ENCODE measurements at places on chromosomes 7 and 10.

GRCh38 chr7:51352174-51353100 lies 35.8 kb upstream of the COBL start:
- DNase-seq: no peak
- H3K27me3 ChIP-seq: no peaks in the 10 kb centered on the region
- no peak overlapping the region for H3K4me3 ChIP-seq

DNA sequence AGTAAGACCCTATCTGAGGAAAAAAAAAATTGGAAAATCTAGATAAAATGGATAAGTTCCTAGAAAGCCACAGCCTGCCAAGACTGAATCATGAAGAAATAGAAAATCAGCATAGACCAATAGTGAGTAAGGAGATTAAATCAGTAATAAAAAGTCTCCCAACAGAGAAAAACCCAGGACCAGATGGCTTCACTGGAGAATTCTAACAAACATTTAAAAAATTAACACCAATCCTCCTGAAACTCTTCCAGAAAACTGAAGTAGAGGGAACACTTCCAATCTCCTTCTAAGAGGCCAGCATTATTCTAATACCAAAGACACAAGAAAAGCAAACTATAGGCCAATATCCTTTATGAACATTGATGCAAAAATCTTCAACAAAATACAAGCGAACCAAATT lies 8.8 kb upstream of the LIMK1 start:
- no peak overlapping the region for H3K27ac ChIP-seq
- H3K36me3 ChIP-seq: no peaks in the 10 kb centered on the region
- no peak for DNase-seq

GRCh38 chr7:141956084-141956483 lies 9.3 kb upstream of the CLEC5A start:
- H3K4me3 ChIP-seq: no peak overlapping the region
- H3K36me3 ChIP-seq: no peaks in the 10 kb centered on the region
- no peak for DNase-seq
- no peaks in the 10 kb centered on the region for H3K4me1 ChIP-seq

GRCh38 chr7:26179422-26179821 lies 21.1 kb downstream of the HNRNPA2B1 start:
- no peaks in the 10 kb centered on the region for H3K36me3 ChIP-seq
- no peak for DNase-seq
- no peak overlapping the region for H3K4me3 ChIP-seq
- no peaks in the 10 kb centered on the region for H3K27me3 ChIP-seq
- H3K4me1 ChIP-seq: no peaks in the 10 kb centered on the region

GRCh38 chr7:94382132-94382531 lies 12.6 kb upstream of the COL1A2 start:
- H3K4me1 ChIP-seq: no peaks in the 10 kb centered on the region
- H3K27ac ChIP-seq: no peak overlapping the region
- H3K36me3 ChIP-seq: no peaks in the 10 kb centered on the region
- H3K27me3 ChIP-seq: no peaks in the 10 kb centered on the region
- H3K4me3 ChIP-seq: no peak overlapping the region

DNA sequence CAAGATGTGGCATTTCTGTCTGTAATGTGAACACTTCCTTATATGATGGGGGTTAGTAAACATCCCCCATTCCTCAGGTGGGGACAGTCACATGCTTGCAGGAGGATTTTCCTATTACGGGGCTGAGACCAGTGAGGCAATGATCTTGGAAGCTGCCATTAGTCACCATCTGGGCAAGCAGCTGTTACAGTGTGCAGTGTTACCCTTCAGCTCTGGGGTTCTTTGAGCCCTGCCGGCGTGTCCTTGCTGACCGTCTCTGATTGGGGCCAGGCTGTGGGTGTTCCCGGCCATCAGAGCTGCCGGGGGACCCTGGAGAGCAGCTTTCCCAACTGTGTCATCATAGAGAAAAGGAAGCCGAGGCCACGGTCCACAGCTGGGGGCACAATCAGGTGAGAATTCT lies 126.8 kb upstream of the FAM20C start:
- no peak overlapping the region for H3K4me3 ChIP-seq
- H3K4me1 ChIP-seq: no peaks in the 10 kb centered on the region
- H3K27ac ChIP-seq: no peak overlapping the region
- DNase-seq: no peak
- H3K36me3 ChIP-seq: no peaks in the 10 kb centered on the region

DNA sequence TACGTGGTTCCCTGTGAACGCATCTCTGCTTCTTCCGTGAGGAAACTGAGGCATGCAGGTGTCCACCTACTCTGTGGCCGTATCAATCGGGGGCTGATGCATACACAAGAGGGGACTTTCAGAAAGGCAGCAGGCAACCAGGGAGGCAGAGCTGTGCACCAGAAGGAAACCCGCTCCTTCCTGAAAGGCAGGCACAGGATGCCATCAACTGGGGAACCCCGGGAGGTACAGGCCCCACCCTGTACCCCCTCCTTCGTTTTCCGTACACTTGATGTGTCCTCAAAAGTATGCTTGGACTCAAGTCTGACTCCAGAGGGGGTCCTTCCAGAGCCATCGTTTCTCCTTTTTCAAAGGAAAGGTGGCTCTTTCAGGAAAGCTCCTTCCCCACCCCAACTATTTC lies 59.5 kb downstream of the ASB13 start:
- no peak for DNase-seq
- H3K27ac ChIP-seq: no peak overlapping the region
- H3K4me3 ChIP-seq: no peak overlapping the region
- H3K27me3 ChIP-seq: no peaks in the 10 kb centered on the region
- H3K4me1 ChIP-seq: peaks cover 19% of the 10 kb centered on the region

- no peaks in the 10 kb centered on the region for H3K27me3 ChIP-seq
- H3K36me3 ChIP-seq: peaks cover 5% of the 10 kb centered on the region
- no peak overlapping the region for H3K4me3 ChIP-seq
These were observed 33.8 kb downstream of the ERCC6 start for GRCh38 chr10:49505076-49505475.

- H3K4me3 ChIP-seq: no peak overlapping the region
- H3K27ac ChIP-seq: no peak overlapping the region
- DNase-seq: no peak
- H3K27me3 ChIP-seq: no peaks in the 10 kb centered on the region
- no peaks in the 10 kb centered on the region for H3K4me1 ChIP-seq
These were observed 91.5 kb downstream of the RBM20 start for GRCh38 chr10:110735620-110736027.

- no peak overlapping the region for H3K4me3 ChIP-seq
- no peak overlapping the region for H3K27ac ChIP-seq
- peaks cover 5% of the 10 kb centered on the region for H3K36me3 ChIP-seq
- no peaks in the 10 kb centered on the region for H3K27me3 ChIP-seq
These were observed 67.8 kb upstream of the PDCD4 start for GRCh38 chr10:110803830-110804338.

- H3K27ac ChIP-seq: no peak overlapping the region
- no peaks in the 10 kb centered on the region for H3K27me3 ChIP-seq
- H3K36me3 ChIP-seq: no peaks in the 10 kb centered on the region
These were observed 438.5 kb downstream of the GRID1 start for GRCh38 chr10:85927952-85928665.

DNA sequence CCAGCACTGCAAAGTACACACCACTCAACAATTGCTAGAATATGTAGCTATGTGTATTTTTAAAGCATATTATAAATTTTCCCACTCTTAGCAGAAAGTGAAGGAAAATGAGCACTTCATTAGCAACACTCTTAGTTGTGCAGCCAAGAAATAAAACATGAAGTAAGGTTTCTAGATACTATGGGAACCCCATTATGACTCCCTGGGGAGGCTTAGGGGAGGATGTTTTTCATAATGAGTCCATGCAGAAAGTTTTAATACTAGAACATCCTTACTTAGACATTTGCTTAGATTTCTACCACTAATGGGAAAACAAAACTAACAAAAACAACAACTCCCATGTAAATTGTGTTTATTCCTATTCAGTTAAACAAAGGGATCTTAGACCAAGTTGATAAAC lies 148.4 kb upstream of the HDAC9 start:
- H3K4me3 ChIP-seq: no peak overlapping the region
- no peak for DNase-seq
- H3K27ac ChIP-seq: no peak overlapping the region
- no peaks in the 10 kb centered on the region for H3K27me3 ChIP-seq
- no peaks in the 10 kb centered on the region for H3K36me3 ChIP-seq
- no peaks in the 10 kb centered on the region for H3K4me1 ChIP-seq

- no peak overlapping the region for H3K4me3 ChIP-seq
- no peak overlapping the region for H3K27ac ChIP-seq
- no peaks in the 10 kb centered on the region for H3K4me1 ChIP-seq
- no peaks in the 10 kb centered on the region for H3K27me3 ChIP-seq
- no peak for DNase-seq
These were observed 32.9 kb downstream of the WIPI2 start for GRCh38 chr7:5222841-5223411.

- peak overlapping the region; percentile 45 for H3K27ac ChIP-seq
- H3K27me3 ChIP-seq: no peaks in the 10 kb centered on the region
- no peaks in the 10 kb centered on the region for H3K36me3 ChIP-seq
- H3K4me3 ChIP-seq: peak overlapping the region; percentile 78
These were observed 1.1 kb downstream of the SH3PXD2A start for GRCh38 chr10:103854265-103854685.

- no peaks in the 10 kb centered on the region for H3K4me1 ChIP-seq
- no peak for DNase-seq
- peaks cover 6% of the 10 kb centered on the region for H3K36me3 ChIP-seq
- peak overlapping the region; percentile 99 for H3K4me3 ChIP-seq
- peak overlapping the region; percentile 100 for H3K27ac ChIP-seq
These were observed 880 bp downstream of the HERC4 start for GRCh38 chr10:68074031-68074774.

DNA sequence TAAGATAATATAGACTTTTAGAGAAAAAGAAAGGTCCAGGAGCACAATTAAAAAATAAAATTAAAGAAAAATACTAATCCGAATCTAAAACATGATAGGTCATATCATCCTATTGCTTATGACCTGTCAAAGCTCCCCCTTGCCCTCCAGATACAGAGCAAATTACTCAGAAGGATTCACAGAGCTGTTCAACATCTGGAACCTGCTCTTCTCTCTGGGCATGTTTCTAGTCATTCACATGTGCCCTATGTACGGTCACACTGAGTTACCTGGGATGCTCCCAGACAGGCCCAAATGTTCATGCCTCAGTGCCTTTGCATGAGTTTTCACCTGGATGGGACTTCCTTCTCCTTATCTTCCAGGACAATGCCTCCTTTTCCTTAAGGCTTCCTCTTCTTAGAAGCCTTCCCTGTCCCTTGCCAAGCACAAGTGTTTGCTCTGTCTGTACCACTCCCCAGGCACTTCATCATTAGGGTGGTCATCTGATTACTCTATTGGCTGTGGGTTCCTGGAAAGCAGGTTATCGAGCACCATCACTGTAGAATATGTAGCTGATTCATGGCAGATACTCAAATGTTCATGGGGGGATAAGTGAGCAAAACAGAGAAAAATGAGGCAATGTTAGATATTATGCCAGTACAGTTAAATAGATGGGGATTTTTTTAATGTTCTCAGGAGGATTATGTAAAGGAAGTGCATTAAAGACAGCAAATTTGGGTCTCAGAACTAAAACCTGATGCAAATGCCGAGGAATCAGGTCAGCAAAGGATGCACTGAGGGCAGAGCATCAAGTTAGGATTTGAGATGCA lies 12.0 kb upstream of the AOAH start:
- no peak overlapping the region for H3K4me3 ChIP-seq
- H3K36me3 ChIP-seq: no peaks in the 10 kb centered on the region
- H3K4me1 ChIP-seq: no peaks in the 10 kb centered on the region
- DNase-seq: no peak
- no peak overlapping the region for H3K27ac ChIP-seq
- no peaks in the 10 kb centered on the region for H3K27me3 ChIP-seq

DNA sequence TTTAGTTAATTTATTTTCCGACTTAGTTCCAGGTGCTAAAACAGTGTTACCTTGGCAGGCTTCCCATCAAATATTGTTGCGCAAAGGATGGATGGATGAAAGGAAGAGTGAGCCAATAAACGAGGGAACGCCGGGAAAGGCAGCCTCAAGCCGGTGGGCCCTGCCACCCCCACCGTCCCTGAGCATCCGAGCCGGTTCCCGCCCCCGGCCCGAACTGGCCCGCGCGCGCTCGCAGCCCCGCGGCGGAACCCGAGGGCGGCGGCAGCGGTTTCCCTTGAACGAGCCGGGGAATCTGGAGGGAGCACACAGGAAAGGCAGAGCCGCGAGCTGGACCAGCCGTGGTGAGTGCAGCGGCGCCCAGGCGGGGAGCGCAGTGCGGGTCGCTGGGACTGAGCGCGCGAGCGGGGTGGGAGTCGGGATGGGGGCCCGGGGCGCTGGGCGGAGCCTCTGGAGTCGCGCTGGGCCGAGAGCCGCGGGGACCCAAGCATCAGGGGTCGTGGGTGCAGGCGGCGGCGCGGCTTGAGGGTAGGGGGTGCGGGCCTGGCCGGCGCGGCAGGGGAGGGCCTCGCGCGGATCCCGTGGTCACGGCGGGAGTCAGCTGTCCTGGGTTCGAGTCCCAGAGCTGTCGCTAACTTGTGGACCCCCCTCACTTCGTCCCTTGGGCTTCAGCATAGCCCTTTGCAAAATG lies at the start of gene AGK:
Gene AGK, plus strand, starts transcription at position 317 of the 688 bp plus-strand sequence. CDS start 4,057 bp downstream, outside the sequence.
- H3K27ac ChIP-seq: peak within 1 kb of the TSS; percentile 77
- DNase-seq: peak; percentile 73
- H3K36me3 ChIP-seq: no peaks in the 10 kb centered on the region
- no peaks in the 10 kb centered on the region for H3K27me3 ChIP-seq

DNA sequence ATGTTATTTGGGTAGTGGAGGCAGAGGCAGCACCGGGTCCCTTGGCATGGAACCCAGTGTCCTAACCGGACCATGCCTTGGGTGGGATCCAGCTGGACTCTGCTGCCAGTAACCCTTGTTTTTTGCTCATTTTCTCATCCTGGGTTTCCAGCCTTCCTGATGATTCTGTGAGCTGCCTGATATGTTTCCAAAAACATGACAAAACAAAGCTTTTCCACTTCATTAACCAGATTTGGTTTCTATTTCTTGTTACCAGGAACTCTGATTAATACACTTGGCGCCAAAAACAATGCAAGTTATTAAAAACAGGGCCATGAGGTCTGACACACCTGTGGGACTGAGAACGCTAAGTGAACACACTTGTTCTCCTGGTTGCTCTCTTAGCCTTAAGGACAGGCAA lies 32.8 kb upstream of the DLG5 start:
- no peak overlapping the region for H3K4me3 ChIP-seq
- H3K36me3 ChIP-seq: no peaks in the 10 kb centered on the region
- no peaks in the 10 kb centered on the region for H3K27me3 ChIP-seq
- no peak for DNase-seq

GRCh38 chr7:47458057-47458456 lies 123.9 kb downstream of the TNS3 start:
- no peak for DNase-seq
- no peak overlapping the region for H3K4me3 ChIP-seq
- H3K36me3 ChIP-seq: no peaks in the 10 kb centered on the region

GRCh38 chr10:9992661-9993060 lies 1025.0 kb upstream of the CELF2 start:
- no peaks in the 10 kb centered on the region for H3K36me3 ChIP-seq
- no peaks in the 10 kb centered on the region for H3K4me1 ChIP-seq
- H3K27me3 ChIP-seq: no peaks in the 10 kb centered on the region
- H3K4me3 ChIP-seq: no peak overlapping the region
- DNase-seq: no peak
- H3K27ac ChIP-seq: no peak overlapping the region

DNA sequence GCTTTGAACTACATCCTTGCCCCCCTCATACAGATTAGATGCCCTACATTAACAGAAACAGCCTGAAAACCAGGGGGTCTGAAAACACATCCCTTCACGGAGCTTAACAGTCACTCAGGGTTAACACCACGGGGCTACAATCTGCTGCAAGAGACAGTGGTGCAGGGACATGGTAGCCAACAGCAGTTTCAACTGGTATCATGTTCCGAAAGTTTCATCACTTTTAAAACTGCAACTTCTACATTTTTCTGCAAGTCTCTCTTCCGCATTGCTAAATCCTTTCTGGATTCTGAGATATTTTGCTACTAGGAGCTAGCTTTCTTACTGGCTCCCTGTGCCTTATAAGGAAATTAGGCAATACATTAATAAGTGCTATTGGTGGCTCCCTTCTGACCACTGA lies 92.6 kb downstream of the JAZF1 start:
- H3K36me3 ChIP-seq: no peaks in the 10 kb centered on the region
- H3K4me1 ChIP-seq: peaks cover 18% of the 10 kb centered on the region
- H3K27ac ChIP-seq: no peak overlapping the region
- no peak for DNase-seq
- no peak overlapping the region for H3K4me3 ChIP-seq
